ENCODE measurements at places on chromosomes 11 and 22.

- DNase-seq = no peak
These were observed 13.9 kb downstream of the CCDC157 start for GRCh38 chr22:30370641-30371230.

GRCh38 chr11:133832991-133833897 lies 12.1 kb downstream of the SPATA19 start:
- DNase-seq = no peak

- DNase-seq = no peak
These were observed 43.5 kb upstream of the KCNJ11 start for GRCh38 chr11:17432002-17432401.

GRCh38 chr11:110679323-110679975 lies 32.8 kb downstream of the ARHGAP20 start:
- DNase-seq = no peak

DNA sequence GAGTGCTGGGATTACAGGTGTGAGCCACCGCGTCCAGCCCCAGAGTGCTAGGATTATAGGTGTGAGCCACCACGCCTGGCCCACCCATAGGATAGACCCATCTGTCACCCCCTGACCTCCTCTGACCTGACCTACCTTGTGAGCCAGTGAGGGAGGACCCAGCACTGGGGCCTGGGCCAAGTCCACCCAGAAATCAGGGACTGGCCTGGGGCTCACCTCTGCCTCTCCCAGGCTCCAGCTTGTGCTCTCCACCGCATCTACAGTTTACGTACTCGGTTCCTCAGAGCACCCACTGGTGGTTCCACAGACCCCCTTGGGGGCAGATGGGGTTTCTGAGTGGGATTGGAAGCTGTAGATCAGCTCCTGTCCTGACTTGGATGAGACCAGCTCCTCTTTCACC lies 6.4 kb downstream of the SLC29A2 start:
- no peak for DNase-seq

DNA sequence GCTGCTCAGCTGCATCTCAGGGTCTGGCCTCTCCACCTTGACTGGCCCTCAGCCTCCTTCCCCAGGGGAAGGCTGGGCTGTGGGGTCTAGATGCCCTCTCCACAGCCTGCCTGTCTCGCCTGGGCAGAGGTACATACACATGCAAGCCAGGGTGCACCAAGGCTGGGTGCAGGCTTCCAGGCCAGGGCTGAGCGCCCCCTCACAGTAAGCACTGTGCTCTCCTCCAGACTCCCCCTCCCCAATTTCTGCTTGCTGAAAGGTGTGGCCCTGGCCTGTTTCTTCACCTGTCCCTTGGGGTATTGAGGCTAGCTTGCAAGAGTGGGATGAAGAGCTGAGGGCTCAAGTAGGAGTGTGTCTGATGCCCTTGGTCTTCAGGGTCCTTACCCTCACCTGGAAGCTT lies 22.5 kb downstream of the RELT start:
- no peak for DNase-seq

GRCh38 chr11:100706179-100706578 lies 19.1 kb downstream of the ARHGAP42 start:
- DNase-seq = no peak

- DNase-seq = no peak
These were observed 40.2 kb upstream of the MMP12 start for GRCh38 chr11:102915044-102915375.

DNA sequence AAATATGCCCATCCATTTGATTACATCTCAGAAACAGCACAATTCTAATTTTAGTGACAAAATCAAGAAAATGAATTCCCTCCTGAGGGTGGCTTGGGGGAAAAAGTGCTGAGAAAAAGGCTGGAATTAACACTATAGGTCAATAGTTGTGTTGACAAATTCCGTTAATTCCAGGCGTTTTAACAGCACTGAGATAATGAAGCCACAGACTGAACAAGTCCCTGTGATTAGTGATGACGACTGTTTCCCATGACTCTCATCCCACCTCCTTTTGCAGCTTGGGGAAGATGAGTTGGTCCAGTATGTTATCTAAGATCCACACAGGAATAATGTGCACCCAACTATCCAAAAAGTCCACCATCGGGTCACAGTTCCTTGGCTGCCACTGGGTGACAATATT lies 12.8 kb downstream of the SRRD start:
- DNase-seq = no peak

DNA sequence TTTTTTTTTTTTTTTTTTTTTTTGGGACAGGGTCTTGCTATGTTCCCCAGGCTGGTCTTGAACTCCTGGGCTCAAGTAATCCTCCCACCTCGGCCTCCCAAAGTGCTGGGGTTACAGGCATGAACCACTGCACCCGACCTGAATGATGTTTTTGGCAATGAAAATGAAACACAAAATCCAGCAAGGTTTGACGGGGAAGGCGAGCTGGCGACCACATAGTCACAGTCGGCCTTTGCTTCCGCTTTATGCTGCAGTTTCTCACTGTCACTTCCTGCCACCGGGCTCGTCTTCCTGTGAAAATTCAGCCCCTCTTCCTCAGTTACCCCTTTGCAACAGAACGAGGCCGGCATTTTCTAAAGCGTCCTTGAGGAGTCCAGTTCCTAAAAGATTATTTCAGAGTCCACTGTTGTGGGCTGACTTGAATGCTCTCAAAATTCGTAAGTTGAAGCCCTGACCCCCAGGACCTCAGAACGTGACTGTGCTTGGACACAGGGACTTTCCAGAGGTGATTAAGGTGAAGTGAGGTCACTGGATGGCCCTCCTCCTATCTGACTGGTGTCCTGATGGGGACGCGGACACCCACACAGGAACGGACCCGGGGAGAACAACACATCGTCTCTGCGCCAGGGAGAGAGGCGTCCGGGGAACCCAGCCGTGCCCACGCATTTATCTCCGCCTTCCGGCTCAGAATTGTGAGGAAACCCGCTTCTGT lies 2.9 kb upstream of the BID start:
- DNase-seq = no peak

DNA sequence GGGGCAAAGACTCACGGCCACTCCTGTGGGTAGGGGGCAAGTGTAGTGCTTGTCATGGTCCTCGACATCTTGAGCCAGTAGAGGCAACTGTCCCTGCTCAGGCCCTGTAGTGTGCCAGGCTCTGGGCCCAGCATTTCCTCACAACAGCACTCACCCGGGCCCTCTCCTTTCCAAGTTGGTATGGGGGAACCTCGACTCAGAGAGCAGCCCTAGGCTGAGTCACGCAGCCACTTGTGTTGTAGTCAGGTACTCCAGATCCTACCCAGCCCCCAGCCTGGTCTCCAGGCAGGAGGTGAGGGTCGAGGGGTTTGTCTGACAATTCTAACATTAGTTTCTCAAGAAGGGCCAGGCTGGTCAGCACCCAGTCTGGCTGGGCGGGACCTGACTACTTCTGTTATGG lies 4.1 kb downstream of the RELT start:
- no peak for DNase-seq

GRCh38 chr22:39773976-39774539 lies 119.5 kb downstream of the ENTHD1 start:
- DNase-seq = no peak

DNA sequence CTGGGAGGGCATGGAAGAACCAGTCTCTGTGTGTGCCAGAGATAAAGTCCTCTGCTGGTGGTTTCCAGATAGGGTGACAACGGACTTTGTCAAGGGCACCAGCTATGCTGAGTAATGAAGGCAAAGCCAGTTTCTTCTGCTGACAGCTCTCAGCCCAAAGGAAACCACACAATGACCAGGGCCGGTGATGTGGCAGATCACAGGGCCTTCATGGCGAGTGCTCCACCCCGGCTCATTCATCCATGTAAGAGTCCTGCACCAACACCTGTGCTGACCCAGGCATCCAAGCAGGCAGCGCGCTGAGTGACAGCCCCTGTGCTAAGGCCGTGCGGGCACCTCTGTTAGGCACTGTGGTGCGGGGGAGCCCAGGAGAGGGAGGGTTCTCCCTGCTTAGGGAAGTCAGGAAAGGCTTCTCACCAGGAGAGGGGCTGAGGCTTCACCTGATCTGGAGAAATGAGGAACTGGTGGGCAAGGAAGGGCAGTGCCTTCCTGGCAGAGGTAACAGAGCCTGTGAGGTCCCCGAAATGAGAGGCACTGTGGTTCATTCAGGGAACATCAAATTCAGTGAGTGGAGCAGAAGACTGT lies 33.8 kb downstream of the TP53I11 start:
- no peak for DNase-seq

- DNase-seq = no peak
These were observed 15.1 kb downstream of the APOL6 start for GRCh38 chr22:35663371-35663770.

- no peak for DNase-seq
These were observed 91.3 kb downstream of the RELT start for GRCh38 chr11:73467505-73467904.

DNA sequence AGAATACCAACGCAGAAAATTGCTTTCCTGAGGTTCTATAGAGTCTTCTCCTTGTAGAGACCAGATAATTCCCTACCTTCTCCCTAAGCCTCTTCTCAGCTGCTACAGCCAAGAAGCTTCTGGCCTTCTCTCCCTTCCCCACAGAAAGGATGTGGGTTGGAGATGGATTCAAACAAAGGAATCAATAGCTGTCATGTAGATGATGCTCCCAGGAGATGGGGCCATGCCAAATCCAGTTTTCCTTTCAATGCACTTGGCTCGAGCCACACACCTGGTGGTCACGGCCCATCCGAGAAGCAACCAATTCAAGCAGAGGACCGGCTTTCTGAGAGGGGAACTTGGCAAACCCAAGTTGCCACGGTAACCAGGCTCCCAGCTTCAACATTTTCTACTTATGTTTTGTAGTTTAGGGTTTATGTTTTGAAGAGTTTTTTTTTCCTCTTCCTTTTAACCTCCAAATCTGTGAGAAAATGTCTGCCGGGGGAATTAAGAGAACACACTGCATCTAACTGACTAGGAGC lies 31.3 kb upstream of the OPCML start:
- DNase-seq = no peak

- no peak for DNase-seq
These were observed 12.7 kb upstream of the TREH start for GRCh38 chr11:118691926-118692830.

DNA sequence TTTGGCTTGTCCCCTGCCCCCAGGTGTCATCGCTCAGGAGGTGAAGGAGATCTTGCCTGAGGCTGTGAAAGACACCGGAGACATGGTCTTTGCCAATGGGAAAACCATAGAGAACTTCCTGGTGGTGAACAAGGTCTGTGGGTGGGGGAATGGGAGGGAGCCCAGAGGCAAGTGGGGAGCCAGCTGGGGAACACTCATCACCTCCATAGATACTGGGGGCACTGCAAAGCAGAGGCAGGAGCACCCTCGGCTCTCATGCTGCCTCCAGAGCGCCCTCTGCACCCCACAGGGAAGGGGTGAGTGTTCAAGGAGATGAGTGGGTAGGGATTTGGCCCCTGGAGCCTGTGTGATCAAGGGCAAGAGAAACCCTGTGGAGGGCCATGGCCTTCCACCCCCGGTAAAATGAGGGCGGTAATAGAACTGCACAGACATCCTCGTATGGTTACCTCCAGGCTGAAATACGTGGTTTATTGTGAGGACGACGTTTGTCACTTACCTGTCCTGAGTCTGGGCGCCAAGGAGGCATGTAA lies 14.0 kb downstream of the TMEM258 start:
- no peak for DNase-seq

DNA sequence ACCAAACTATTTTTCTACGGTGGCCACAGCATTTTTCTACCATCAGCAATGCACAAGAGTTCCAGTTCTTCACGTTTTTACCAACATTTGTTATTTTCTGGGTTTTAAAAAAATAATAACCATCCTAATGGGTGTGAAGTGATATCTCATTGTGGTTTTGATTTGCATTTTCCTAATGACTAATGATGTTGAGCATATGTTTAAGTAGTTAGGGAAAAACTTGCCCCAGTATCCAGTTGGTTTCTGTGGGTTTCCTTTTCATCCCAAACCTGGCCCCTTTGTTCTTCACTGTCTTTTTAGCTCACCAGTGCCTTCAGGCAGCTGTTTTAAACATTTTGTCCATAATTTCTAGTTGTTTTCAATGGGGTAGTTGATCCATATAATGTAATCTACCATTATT lies 14.7 kb upstream of the PTS start:
- no peak for DNase-seq

- no peak for DNase-seq
These were observed 184.4 kb downstream of the CHST1 start for GRCh38 chr11:45481026-45481425.

DNA sequence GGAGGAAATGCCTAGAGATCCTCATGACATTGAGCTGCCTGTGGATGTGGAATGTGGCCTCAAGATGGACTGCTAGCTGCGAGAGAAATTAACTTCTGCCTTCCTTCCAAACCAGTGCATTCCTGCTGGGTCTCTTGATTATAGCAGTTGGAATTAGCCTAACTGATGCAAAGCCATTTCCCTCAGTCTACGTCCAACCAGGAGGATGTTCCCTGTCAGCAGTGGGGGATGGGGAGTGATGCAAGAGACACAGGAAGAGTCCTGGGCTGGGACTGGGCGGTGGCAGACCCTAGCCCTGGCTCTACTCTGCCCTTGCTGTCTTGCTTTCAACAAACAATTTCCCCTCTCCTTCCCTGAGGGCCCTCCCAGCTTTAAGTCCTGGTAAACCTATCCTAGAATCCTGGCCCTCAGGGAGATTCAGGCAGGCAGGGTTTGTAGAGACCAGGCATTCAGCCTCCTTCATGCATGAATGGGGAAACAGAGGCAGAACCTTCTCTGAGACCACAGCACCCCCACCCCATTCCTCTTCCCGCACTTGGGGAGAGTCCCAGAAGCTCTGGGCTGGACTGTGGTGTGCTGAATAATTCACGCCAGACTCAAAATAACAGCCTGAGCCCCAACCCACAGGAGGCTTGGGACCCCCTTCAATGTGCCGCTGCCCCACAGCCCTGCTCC lies 17.0 kb downstream of the C11orf96 start:
- no peak for DNase-seq

DNA sequence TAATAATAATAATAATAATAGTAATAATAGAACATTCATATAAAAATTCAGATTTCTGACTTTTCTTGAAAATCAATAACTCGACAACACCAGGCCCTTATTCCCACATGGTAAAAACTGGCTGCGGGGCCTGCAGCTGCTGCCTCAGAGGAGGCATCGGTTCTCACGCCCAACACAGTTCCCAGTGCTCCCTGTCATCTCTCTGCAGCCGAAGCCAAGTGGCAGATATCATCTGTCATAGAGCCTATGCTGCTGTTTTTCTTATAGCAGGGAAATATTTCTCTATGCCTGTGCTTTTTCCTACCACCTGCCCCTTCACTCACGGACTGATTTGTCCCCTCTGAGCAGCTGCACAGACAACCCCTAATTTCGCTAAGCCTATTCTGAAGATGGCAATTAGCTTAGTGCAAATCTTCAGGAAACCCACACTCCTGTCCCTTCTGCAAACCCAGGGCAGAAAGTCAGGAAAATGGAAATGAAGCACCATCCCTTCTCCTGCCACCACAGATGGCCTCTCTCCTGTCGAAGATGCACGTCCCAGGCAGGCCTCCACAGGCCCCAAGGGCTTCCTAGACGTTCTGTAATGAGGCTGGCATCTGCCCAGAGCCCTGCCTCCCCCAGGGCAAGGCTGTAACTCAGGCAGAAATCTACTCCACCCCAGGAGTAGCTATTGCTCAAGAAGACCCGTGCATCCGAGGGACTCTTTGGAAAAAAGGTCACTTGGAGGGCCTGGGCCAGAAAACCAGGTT lies 66.7 kb downstream of the SYN3 start:
- DNase-seq = no peak

GRCh38 chr11:11722246-11722645 lies 100.4 kb upstream of the GALNT18 start:
- no peak for DNase-seq

All from hypothalamus (tissue), 51 donors.